Muscle of leg (tissue), 16 donors: ENCODE measurements at places on chromosomes 4 and X.

DNA sequence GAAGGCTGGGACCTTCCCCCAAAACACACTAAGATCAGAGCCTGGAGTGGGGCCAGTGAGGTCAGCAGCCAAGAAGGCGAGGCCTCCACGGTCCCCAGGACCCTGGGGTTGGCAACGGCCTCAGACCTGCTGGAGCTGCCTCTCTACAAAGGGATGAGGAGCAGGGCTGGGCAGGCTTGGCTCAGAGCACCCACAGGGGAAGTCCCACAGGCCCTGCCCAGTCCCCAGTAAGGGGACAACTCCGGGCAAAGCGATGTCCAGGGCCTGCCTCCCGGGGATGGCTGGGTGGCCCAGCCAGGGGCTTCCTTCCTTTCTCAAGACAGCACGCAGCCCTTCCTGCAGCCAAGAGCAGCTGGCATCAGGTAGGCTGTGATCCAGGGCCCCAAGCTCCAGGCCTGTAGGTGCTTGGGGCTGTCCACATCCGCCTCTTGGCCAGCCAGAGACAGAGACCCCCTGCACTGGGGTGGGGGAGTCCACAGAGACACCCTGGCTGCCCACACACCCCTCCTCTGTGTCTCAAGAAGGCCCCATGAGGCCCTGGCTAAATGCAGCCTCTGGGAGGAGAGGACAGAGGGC is 5.7 kb downstream of the MXD4 start:
- no peak overlapping the region for H3K27ac ChIP-seq
- DNase-seq = peak; percentile 65
- no peaks in the 10 kb centered on the region for H3K27me3 ChIP-seq
- H3K4me1 ChIP-seq = peaks cover 55% of the 10 kb centered on the region
- H3K4me3 ChIP-seq = no peak overlapping the region

DNA sequence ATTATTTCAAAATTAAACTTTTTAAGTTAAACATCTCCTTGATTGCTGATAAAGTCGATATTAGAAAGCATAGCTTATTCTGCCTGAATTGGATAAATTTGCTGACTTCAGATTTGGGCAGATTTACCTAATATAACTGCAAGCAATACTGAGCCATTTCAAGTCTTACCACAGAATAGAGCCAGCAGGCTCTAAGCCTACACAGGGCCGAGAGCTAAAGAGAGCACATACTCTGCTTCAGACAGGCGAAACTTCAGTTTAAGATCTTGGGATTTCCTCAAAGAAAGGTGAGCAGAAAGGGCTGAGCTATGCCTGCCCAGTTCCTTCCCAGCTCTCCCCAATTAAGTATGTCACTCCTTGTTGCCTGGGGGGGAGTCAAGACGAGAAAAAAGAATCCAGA is 240.6 kb upstream of the NOCT start:
- H3K4me1 ChIP-seq = peaks cover 11% of the 10 kb centered on the region
- H3K27ac ChIP-seq = peak overlapping the region; percentile 67
- H3K4me3 ChIP-seq = no peak overlapping the region
- H3K36me3 ChIP-seq = no peaks in the 10 kb centered on the region
- no peaks in the 10 kb centered on the region for H3K27me3 ChIP-seq

DNA sequence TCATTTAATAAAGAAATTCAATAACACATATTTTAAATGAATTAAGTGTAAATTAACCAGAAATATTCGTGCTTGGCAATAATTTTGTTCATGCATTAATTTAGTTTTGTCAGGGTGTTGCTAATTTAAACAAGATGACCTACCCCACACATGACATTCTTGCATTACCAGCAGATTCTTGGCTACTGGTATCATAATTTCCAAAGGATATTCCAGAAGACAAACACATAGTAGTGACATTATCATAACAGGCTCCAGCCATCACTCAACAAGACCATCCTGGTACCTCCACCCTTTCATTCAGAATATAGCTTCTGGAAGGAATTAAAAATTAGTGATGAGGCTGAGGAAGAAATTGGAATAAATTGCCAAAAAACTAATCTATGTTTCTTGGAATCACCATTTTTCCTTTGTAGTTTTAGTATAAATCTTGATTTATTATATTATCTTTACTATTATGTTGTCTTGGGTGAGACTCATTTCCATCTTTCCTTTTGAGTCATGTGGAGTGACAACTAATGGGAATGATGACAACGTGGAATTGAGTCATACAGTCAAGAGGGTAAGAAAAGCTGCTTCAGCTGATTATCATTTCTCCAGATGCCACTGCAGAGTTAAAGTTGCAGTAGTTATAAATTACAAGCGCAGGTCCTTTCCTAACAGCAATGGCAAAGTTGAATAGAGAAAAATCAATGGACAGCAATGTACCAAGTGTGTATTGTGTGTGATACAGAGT is 30.9 kb upstream of the HHIP start:
- H3K4me3 ChIP-seq = no peak overlapping the region
- H3K4me1 ChIP-seq = no peaks in the 10 kb centered on the region
- H3K36me3 ChIP-seq = no peaks in the 10 kb centered on the region

DNA sequence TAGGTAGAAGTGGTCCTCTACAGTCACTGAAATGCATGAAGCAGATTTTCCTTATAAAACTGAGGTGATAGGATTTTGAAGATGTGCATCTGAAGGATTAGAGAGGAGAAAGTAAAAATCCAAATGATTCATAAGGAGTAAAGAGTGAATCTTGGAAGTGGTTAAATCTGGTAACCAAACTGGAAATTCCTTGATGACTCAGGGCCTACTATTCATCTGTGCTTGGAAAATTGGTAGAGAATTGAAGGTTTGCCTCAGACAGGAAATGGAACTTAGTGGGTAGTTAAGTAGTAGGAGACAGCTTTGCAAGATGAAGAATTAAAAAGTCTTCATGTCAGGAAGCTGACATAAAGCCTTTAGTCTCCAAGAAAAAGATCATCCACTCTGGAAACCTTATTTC is 368.9 kb upstream of the CTSO start:
- H3K27ac ChIP-seq = no peak overlapping the region
- no peak for DNase-seq
- no peak overlapping the region for H3K4me3 ChIP-seq
- no peaks in the 10 kb centered on the region for H3K27me3 ChIP-seq
- no peaks in the 10 kb centered on the region for H3K36me3 ChIP-seq

- H3K27ac ChIP-seq = no peak overlapping the region
- no peaks in the 10 kb centered on the region for H3K27me3 ChIP-seq
- no peak for DNase-seq
- no peak overlapping the region for H3K4me3 ChIP-seq
Observed at GRCh38 chr4:172740434-172740833, 428.2 kb upstream of the GALNT7 start.

- H3K4me3 ChIP-seq = no peak overlapping the region
- peaks cover 16% of the 10 kb centered on the region for H3K36me3 ChIP-seq
- no peaks in the 10 kb centered on the region for H3K27me3 ChIP-seq
- no peak for DNase-seq
Observed at GRCh38 chrX:155046811-155047528, 20.3 kb downstream of the FUNDC2 start.

GRCh38 chr4:153131596-153131995 is 72.6 kb upstream of the TRIM2 start:
- no peaks in the 10 kb centered on the region for H3K27me3 ChIP-seq
- H3K36me3 ChIP-seq = no peaks in the 10 kb centered on the region
- peaks cover under 1% of the 10 kb centered on the region for H3K4me1 ChIP-seq
- no peak overlapping the region for H3K4me3 ChIP-seq
- no peak for DNase-seq

- H3K4me3 ChIP-seq = no peak overlapping the region
- no peak for DNase-seq
- H3K27ac ChIP-seq = no peak overlapping the region
- no peaks in the 10 kb centered on the region for H3K36me3 ChIP-seq
- H3K4me1 ChIP-seq = no peaks in the 10 kb centered on the region
Observed at GRCh38 chr4:49058306-49058705, 72.2 kb downstream of the CWH43 start.

DNA sequence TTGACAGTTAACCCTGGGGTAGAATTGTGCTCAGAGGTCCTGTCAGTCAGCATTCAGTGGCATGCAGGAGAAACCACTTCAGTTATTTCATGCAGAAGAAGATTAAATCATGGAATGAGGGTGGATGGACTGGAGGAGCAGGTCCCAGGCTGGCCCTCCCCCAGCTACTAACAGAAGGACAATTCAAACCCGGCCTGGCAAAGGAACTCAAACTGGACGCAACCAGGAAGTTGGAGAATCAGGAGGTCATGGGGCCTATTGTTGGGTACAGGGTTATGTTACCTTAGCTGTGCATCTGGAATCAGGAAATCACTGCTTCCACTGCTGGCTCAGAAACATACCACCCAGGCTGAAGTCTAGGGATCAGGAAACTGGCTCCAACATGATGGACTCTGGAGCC is 121.4 kb downstream of the GPAT3 start:
- DNase-seq = no peak
- no peaks in the 10 kb centered on the region for H3K27me3 ChIP-seq
- no peaks in the 10 kb centered on the region for H3K36me3 ChIP-seq
- H3K4me3 ChIP-seq = no peak overlapping the region
- H3K27ac ChIP-seq = no peak overlapping the region

GRCh38 chrX:115939070-115939469 is 231.5 kb upstream of the AGTR2 start:
- peaks cover 40% of the 10 kb centered on the region for H3K27me3 ChIP-seq
- DNase-seq = peak; percentile 16
- no peaks in the 10 kb centered on the region for H3K36me3 ChIP-seq
- no peak overlapping the region for H3K4me3 ChIP-seq
- no peaks in the 10 kb centered on the region for H3K4me1 ChIP-seq
- H3K27ac ChIP-seq = no peak overlapping the region
